Common myeloid progenitor, CD34-positive (primary cell): ENCODE measurements at places on chromosomes 1 and 21.
A peak's percentile ranks its signal among the peaks of the same experiment; 100 is the strongest.

- peak; percentile 58 for DNase-seq
Measured at GRCh38 chr1:208171616-208172422, 72.4 kb downstream of the PLXNA2 start.

DNA sequence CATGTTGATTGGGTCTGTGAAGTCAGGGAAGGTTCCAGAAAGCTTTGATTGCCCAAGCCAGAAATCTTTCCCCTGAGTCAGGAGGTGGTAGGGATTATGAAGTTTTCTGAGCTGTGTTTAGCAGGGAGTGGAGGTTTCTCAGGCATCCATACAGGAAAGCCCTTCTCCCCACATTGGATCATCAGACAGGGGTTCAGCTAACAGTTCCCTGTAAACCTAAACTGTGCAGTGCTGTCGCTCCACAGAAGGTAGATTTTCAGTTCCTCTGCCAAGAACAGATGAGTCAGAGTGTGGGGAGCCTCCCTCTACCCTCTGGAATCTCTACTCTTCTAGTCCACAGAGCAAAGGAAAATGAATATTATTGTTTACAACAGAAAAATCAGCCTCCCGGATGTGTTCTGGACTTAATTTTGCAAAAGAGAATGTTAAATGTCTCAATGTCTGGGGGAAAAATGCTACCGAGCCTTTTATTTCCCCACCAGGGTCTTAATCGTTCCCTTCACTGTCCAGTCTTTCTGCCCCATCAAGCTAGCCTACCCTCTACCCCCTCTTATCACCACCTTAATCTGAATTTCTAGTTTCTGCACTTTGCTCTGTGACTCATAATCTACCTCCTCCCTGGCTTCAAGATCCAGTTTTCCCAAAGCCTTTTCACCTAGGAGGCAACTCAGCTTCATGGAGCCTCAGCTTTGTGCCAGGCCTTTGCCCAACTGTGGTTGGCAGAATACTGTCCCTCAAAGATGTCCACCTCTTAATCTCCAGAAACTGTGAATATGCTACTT lies 355.6 kb downstream of the PRDM2 start:
- no peak for DNase-seq

GRCh38 chr21:42027822-42028765 lies 17.9 kb upstream of the ZBTB21 start:
- DNase-seq = peak; percentile 82

DNA sequence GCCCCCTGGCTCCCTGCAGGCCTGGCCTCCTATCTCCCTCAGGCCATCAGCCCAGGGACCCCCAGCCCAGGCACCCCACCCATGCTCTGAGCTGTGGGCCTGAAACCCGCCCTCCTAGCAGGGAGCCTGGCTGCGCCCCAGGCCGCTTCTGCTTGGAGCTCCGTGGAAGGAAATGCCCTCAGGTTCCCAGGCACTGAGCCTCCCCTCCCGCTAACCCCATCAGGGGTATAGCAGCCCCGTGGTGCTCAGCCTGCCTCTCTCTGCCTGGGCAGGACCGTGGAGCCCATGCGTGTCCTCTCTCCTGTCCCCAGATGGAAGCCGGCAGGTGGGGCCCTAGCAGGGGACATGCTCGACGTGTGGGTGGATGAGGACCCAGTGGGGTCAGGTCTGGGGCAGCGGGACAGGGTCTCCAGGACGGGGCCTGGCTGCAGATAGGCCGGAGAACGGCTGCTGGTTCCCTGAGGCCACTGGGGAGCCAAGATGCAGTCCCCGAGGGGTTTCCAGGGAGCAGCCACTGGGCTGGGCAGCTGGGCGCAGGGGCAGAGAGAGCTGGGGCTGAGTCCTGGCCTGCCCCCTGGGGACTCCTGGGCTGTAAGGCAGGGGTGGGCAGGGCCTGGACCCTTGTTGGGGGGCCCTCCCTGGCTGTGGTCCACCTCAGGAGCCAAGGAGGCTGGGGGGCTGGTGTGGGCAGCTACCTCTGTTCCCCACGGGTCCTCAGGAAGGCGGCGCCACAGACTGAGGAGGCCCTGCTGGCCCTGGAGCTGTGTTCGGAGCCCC lies 75.5 kb downstream of the MORN1 start:
- no peak for DNase-seq

- no peak for DNase-seq
Measured at GRCh38 chr21:45417256-45417950, 12.4 kb downstream of the COL18A1 start.

DNA sequence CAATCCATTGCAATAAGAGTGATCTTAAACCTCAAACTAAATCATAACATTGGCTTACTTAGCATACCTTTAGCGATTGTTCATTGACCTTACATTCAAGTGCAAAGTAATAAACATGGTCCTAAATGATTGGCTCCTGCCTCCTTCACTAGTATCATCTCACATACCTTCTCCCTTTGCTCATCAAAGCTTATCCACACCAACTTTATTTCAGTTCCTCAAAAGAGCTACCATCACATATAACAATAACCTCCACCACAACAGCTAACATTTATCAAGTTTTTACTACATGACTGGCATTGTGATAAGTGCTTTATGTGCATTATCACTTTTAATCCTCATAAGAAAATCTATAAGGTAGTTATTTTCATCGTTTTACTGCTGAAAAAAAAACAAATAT lies 198.8 kb downstream of the COL24A1 start:
- no peak for DNase-seq

DNA sequence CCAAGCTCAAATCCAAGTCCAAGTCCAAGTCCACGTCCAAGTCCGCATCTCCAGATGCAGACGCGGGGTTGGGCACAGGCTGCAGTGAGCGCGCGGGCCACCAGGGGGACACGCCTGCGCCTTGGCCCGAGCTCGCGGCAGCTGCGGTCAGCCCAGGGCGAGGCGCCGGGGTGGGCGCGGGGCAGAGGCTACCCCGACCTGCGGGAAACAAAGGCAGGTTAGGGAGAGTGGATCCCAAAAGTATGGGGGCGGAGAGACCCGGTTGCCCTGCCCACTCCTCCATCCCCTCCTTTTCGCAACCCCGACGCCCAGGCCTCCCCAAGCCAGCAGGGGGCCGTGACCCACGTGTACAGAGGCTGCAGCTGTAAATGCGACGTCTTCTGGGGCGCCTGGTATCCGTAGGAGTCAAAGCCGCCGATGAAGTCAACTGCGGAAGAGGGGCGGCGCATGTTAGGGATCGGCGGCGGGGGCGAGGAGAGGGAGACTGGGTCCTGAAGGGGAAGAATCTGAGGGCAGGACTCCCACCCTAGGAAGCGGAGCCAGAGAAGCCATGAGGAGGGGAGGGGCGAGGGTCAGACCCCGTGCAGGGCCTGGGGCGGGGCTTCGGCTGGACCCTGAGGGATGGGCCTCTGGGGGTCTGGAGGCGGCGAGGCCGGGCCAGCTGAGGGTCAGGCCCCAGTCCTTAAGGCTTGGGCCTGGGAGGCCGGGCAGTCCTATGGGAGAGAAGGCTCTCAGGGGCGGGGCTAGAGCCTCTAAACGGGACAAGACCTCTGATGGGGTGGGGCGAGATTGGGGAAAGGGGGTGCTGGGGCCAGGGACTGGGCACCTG lies 58.0 kb downstream of the NKAIN1 start:
- DNase-seq = peak; percentile 77

DNA sequence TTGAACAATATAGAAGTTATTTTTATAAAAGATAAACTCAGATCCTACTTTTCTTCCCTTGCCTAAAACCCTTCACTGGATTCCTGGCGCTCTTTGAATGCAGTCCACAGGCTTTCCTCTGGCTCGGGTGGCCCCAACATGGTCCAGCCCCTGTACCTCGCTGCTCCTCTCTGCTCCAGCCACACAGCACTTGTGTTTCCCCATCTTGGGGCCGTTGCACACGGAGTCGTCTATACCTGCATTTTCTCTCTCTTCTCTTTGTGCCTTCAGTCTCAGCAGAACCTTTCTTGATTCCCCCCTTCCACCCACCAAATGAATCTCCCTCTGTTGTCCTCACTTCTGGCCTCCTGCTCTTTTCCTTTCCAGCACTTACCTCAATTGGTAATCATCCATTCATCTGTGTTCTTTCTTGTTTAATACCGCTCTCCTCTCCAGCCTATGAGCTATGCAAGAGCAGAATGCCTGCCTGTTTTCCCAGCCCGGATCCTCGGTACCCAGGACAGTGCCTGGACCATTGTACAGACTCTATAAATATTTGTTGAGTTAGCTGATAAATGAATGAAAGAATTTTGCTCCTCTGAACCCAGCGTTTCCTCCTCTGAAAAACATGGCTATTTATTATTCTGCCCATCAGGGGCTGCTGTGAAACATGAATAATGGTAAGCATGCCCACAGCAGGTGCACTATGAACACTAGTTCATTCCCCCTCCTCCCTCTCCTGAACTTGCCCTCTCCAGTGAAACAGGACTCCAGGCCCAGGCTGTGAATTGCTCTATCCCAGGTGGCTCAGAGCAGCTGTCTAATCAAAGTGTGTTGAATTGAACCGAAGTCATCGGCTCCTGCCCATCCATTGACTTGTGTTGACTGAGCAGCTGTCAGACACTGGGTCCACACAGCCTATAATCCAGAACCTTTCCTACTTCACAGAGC lies 266.9 kb downstream of the PTPRU start:
- DNase-seq = no peak

GRCh38 chr1:53735681-53736080 lies 3.3 kb downstream of the GLIS1 start:
- DNase-seq = no peak

DNA sequence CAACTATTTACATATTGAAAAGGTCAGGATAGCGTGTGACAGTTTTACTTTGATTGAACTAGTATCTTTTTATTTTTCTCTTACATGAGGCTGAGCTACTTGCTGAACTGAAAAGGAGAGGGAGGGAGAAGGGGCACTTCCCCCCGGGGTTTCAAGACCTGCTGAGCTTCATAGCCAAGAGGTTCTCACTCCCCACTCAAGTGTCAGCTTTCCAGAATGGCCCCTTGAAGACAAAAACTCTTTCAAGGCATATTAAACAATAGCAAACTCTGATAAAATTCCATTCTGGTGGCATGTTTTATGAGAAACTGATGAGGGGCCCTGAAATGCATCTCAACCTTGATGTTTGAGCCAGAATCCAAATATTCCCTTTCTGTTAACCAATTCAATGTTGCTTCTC lies 143.0 kb downstream of the KAZN start:
- DNase-seq = no peak

- DNase-seq = no peak
Measured at GRCh38 chr1:38095454-38095931, 48.9 kb upstream of the POU3F1 start.

- DNase-seq = no peak
Measured at GRCh38 chr1:112446411-112446810, 50.4 kb downstream of the CTTNBP2NL start.

GRCh38 chr1:19676438-19676922 lies 11.8 kb downstream of the HTR6 start:
- DNase-seq = peak; percentile 74

DNA sequence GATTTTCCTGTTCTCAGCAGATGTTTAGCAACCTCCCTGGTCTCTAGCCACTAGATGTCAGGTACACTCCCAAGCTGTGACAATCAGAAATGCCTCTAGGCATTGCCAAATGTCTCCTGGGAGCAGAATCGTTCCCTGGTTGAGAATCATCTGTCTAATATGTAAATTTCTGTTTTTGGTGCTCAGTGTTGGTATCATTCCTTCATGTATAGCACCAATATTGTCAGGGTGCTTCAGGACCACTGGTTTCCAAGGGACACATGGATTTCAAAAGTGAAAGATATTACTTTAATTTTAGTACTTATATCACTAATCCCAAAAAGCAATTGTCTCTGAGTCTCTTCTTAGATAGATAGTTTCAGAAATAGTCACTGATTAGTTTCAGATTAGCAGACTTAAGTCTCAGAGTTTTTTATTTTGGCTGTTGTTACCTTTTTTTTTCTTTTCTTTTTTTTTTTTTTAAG lies 160.1 kb downstream of the PTPRC start:
- DNase-seq = no peak

- no peak for DNase-seq
Measured at GRCh38 chr1:244080343-244080929, 29.4 kb downstream of the ZBTB18 start.

GRCh38 chr1:224525411-224526040 lies 90.6 kb upstream of the CNIH3 start:
- DNase-seq = no peak

DNA sequence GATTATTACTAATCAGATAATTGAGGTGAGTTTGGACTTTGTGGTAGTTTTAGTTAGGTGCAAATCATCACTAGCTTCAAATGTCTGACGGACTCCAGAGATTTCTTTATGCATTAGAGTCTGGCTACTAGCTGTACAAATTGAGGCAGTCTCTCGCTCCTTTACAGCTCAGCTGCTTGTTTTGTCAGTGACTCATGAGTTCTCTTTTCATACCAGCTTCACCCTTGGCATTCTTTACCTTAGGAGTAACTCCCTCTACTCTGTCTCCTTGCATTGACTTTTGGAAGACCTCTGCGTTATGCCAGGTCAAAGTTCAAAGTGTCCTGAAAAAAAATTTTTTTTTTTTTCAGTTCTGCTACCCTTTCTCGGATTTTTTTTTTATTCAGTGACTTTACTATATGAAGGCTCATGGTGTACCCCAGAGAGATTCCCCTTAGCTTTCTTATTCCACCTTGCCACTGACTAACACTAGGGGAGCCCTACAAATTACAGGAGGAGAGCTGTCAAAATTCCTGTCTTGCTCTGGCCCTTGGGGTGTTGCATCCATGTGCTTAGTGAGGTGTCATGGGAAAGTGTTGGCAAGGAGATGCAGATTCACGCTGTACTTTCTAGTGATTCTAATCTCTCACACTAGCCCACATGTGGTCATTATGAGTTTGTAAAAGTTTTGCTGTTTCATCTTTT lies 576.6 kb downstream of the ADGRL2 start:
- DNase-seq = peak; percentile 10

DNA sequence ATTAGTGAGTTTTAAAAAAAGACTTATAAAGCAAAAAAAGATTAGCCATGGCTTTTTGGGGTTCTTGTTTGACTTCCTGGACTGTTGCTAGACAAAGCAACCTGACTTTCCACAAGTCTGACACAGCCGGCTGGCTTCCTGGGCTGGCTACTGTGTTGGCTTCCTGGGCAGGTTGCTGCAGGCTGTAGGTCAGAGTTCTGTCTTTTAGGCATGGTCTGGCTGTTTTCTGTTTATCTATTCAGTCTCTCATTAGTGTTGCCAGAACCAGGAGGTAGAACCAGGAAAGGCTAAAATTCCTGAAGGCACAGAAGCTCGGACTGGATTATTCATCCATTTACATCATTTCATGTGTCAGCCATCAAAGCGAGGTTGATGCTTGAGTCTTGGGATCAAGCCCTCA lies 88.6 kb upstream of the SLC35F3 start:
- no peak for DNase-seq

- DNase-seq = no peak
Measured at GRCh38 chr1:54837002-54837853, 36.1 kb upstream of the TTC22 start.

- DNase-seq = no peak
Measured at GRCh38 chr21:26148071-26148839, 22.3 kb downstream of the APP start.
